ENCODE measurements at places on chromosomes 16 and 17.

GRCh38 chr17:4565209-4566141 is 5.1 kb upstream of the GGT6 start:
- peak; percentile 57 for DNase-seq

- DNase-seq: peak; percentile 52
These were observed 164.5 kb downstream of the PRKCA start for GRCh38 chr17:66466840-66467367.

- no peak for DNase-seq
These were observed 688.8 kb upstream of the SALL1 start for GRCh38 chr16:51839727-51840462.

DNA sequence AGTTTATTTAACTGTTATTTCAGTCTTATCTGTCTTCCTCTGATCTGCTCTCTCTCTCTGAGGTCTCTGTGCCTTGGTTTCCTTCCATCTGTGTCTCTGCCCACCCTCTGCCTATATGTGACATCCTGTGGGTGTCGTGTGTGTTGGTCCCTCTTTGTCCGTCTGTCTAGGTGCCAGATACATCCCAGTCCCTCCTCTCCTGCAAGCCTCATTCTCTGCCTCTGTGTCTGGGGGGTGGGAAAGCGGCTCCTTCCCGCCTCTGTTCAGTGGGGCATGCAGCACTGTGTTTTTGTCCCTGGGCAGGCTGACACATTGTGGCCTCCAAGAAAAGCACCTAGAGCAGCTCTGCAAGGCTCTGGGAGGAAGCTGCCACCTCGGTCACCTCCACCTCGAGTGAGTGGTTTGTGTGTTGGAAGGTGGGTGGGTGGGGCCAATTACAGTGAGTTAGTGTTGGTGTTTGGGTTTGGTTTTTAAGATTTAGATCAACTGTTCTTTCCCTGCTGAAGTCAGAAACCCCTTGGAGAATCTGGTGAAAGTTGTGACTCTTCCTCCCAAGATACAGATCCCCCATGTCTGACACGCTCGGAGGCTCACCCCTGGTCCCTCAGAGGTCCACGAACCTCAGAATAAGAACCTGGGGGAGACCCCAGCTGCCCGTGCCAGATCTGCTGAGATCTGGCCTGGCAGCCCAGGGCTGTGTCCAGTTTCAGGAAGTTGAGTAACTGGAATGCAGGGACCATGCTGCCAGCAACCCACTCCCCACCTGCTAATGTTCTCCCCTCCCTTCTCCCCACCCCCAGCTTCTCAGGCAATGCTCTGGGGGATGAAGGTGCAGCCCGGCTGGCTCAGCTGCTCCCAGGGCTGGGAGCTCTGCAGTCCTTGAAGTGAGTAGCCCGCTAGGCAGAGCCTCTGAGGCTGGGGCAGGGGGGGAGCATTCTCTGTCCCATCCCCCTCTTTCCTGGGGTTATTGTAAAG is 50.9 kb upstream of the CPNE2 start:
- no peak for DNase-seq

- no peak for DNase-seq
These were observed 149.5 kb upstream of the COX10 start for GRCh38 chr17:13919818-13920217.

- no peak for DNase-seq
These were observed 944 bp upstream of the WFIKKN1 start for GRCh38 chr16:629833-630248.

DNA sequence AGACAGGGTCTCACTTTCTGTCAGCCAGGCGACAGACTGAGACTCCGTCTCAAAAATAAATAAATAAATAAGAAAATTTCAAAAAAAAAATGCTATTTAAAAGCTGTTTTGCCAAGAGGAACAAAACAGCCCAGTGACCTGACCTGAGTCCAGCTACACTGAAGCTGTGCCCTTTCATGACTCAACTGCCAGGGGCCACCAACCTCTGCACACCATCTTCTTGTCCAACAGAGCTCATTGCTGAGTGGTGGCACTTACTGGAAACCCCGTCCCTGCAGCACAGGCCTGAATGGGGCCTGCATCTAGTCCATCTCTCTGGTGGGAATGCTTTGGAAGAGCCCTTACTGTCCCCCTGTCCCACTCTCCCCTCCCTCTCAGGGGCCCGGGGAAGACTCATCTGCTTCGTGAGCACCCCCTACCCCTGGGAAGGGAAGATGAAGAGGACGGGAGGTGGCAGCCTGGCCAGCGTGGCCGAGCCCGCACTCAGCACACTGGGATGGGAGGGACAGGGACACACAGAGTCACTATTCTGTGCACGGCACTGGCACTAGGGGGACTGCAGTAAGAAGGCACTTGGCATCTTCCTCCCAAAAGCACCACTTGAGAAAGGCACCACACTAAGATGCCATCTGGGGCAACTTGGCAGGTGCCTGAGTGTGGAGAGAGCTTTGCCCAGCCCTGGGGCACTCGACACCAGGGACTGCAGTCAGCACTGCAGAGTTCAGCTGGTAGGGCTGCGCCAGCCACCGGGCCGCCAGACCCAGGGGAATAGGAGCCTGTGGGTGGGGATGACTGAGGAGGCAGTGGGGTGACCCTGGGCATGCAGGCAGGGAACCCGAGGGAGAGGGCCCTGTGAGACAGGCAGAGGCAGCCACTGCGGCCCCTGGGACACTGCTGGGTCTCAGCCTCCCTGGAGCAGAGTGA is 13.5 kb downstream of the FBXO31 start:
- DNase-seq: no peak

DNA sequence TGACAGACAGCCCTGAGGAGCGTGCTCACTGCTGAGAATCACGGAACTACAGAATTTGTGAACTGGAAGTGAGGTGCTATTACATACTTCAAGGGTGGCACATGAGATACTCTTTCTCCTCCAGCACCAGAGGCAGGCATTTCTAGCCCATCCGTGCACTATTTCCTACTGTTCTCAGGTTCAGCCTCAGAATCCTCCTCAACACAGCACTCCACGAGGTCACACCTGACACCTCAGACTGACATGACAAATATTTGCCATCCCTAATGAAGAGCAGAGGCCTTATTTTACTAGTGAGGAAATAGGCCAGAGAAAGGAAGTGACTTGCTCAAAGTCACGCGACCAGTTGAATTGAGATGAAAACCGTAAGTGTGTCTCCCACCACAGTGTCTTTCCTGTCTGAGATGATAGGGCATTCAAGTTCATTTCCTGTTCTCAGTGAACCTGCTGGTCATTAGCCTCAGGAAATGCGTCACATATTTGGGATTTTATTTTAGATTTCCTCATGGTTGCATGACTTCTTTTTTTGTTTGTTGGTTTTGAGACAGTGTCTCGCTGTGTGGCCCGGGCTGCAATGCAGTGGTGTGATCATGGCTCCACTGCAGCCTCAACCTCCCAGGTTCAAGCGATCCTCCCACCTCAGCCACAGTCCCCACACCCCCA is 23.6 kb downstream of the SEZ6 start:
- DNase-seq: no peak

DNA sequence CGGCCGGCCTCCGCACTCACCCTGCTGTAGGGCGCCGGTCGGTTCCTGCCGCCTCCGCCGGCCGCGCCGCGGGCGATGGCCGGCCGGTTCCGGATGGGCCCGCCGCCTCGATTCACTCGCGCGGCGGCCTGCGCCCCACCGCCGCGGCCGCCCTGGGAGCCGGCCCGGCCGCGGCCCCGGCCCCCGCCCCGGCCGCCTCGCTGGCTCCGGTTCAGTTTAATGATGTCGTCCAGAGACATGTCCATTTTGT is 158 bp downstream of the ALYREF start:
- DNase-seq: no peak

- no peak for DNase-seq
These were observed 124.9 kb downstream of the MRTFB start for GRCh38 chr16:14196011-14196410.

- no peak for DNase-seq
These were observed 15.8 kb upstream of the RGS9 start for GRCh38 chr17:65121368-65121767.

DNA sequence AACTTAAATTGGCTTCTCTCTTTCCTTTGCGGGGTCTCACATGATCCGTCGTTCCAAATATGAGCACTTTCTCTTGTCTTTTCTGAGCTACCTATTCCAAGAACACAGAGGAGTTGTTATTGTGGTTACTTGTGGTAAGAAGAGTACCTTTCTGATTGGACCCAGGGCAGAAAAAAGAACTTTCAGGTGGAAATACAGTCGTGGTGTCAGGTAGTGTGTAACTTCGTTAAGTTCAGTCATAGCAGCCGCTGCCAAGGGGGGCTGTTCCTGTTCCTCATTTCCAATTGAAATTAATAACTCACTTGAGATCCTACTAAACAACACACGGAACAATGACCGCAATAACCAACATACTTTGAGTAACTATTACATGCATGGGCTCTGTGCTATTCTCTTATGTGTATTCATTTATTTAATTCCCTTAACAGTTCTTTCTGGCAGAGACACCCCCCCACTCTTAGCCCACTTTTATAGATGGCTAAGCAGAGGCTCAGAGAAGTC is 681.7 kb downstream of the MAF start:
- DNase-seq: no peak

- DNase-seq: no peak
These were observed 1.9 kb downstream of the NTN3 start for GRCh38 chr16:2472885-2473445.

DNA sequence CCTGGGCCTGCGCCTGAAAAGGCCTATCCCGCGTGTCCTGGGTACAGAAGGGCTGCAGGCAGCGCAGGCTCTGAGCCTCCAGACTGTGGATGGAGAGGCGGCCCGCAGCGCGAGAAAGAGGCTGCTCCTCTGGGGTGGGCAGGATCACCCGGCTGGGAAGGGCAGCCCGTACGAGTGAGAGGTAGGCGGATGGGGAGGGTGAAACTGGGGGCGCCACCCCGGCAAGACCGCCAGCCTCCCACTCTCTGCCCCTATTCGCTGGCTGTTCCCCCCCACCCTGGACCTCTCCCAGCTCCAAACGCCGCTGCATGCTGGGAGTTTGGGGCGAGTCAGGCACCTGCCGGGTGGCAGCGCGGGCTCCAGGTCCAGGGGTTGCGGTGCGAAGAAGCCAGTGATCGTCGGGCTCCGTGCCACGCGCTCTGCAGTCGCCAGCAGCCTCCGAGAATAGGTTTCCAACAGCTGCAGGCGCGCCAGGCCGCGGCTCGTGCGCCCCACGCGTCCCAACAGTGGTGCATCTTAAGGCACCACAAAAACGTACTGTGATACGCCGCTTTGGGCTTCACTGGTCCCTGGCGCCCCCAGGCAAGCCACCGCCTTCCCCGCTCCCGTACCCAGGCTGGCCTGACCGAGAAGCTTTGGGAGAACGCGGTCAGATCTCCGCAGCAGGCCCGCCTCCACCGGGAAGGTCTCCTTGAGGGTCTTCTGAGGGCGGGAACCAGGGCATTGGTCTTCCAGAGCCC is 1.1 kb downstream of the NOXO1 start:
- DNase-seq: no peak

- no peak for DNase-seq
These were observed 1.5 kb upstream of the IST1 start for GRCh38 chr16:71893888-71894228.

DNA sequence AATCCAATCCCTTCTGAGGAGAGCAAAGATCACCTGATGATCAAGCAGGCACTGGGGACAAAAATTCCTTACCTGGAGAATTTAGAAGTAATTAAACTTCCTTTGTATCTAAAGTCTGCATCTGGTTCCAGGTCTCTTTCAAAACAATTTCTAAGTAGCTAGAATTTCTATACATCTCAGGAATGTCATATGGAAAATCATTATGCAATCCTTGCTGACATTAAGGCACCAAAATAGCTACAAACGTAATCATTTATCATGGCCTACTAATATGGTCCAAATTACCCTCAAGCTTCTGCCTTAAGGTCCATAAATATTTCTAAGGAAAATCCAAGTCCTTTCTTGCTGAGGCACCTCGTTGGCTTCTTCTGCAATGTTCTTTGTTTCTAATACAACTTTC is 32.9 kb upstream of the YPEL2 start:
- DNase-seq: no peak

- DNase-seq: no peak
These were observed 60.7 kb downstream of the ARSG start for GRCh38 chr17:68352041-68352440.

- DNase-seq: no peak
These were observed 4.2 kb upstream of the ZG16B start for GRCh38 chr16:2825906-2826305.

- DNase-seq: peak; percentile 82
These were observed at the start of gene SGSM2 for GRCh38 chr17:2336852-2337543. SGSM2 (plus strand) TSS chr17:2337501; CDS start chr17:2337689, 188 bp downstream.

GRCh38 chr16:89230255-89230654 is 12.8 kb downstream of the ZNF778 start:
- peak; percentile 75 for DNase-seq

DNA sequence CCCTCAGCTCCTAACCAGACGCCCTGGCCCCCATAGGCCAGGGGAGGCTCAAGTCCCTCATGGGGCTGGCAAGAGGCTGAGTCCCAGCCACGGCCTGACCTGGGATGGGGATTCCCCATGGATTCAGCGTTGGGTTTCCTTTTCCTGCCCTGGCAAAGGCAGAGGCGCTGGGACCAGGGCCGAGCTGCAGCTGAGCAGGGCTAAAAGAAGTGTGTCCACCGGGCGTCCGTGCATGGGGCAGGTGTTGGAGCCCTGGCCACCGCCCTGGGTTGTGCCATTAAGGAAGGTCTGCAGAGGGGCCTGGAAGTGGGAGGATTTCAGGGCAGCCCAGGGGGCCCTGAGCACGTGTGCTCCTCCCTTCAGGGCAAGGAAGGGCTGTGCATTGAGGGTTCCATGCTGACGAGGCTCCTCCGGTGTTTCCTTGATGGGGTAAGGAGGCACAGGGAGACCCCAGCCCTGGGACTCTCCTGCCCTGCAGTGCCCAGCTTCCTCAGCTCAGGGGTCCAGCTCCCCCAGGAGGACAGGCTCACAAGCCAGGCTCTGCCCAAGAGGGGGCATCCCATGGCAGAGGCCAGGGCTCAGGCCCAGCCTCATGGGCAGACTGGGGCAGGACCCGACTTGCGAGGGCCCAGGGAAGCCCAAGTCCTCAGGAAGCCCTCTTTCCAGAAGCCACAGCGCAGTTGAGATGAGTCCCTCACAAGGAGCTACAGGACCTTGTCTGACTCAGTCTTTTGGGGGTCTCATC is 10.1 kb downstream of the TBC1D26 start:
- no peak for DNase-seq

GRCh38 chr16:27749946-27750345 is 200.0 kb downstream of the KATNIP start:
- DNase-seq: no peak

- no peak for DNase-seq
These were observed 1.2 kb downstream of the CYBC1 start for GRCh38 chr17:82449131-82449882.

DNA sequence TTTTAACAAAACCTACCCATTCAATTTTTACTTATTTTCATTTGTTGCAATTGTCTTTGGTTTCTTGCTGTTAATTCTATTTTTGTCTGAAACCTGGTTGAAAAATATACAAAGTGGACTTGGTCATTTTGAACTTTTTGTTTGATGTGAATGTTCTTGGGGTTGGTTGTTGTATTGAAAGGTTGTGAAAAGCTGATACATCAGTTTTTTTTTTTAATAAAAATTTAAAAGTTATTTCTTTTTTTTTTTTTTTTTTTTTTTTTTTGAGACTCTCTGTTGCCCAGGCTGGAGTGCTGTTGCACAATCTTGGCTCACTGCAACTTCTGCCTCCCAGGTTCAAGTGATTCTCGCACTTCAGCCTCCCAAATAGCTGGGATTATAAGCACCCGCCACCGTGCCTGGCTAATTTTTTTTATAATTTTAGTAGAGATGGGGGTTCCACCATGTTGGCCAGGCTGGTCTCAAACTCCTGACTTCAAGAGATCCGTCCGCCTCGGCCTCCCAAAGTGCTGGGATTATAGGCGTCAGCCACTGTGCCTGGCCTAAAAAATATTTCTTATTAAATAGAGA is 28.9 kb downstream of the WIPF2 start:
- no peak for DNase-seq

- DNase-seq: no peak
These were observed 404.9 kb upstream of the EEF2KMT start for GRCh38 chr16:5502467-5502869.
